Heart left ventricle (tissue), 16 donors: ENCODE measurements at places on chromosomes 7 and 10.

DNA sequence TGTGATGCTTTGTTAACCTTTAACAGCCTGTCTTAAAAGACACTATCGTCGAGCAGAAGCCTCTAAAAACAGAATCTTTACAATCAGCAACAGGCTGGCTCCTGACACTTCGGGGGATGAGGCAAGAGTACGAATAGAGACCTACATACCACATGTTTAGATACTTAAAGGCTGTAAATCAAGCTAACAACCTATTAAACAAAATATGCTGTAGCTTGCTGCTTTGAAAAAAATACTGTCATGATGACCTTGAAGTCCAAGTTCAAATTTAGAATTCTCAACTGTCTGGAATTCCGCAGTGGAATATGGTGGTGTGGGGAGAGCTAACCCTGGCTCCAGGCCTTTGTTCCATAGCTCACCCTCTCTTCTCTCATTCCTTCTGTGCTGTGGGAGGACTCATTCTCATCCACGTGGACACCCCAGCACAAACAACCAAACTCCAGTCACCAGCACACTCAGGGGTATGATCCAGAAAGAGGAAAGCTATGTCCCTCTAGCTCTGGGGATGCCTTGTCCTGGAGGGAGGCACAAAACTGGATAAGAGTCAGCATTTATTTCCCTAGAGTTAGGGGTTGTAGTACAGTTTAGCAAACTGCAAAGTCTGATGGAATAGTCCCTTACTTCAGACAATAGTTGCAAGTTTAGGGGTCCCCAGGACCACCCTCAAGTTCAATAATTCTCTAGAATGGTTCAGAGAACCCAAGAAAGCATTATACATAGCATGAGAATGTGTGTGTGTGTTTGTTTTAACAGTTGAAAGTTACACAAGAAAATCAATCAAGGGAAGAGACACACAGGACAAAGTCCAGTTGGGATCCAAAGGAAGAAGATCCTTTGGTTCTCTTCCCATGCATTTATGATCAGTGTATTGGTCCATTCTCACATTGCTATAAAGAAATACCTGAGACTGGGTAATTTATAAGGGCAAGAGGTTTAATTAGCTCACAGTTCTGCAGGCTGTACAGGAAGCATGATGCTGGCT is 196.1 kb upstream of the SVIL start:
- no peak for DNase-seq

DNA sequence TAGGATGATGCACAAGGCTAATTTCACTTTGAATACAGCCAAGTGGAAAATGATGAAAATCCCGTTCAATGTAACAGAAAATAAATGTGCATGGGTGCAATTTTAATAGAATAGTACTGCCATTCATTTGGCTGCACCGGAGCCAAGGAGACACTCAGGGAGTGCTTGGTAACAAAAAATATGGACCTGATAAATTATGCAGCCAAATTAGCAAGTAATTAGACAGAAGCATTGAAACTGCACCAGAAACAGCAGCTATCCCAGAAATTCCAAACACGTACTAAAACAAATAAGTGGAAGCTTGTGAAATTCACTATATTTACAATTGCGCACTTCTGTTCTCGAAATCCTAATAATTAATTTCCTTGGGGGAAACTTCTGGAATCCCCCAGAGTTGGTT is 31.5 kb downstream of the ST8SIA6 start:
- DNase-seq: no peak

GRCh38 chr7:7178081-7178480 is 4.3 kb upstream of the C1GALT1 start:
- no peak for DNase-seq

DNA sequence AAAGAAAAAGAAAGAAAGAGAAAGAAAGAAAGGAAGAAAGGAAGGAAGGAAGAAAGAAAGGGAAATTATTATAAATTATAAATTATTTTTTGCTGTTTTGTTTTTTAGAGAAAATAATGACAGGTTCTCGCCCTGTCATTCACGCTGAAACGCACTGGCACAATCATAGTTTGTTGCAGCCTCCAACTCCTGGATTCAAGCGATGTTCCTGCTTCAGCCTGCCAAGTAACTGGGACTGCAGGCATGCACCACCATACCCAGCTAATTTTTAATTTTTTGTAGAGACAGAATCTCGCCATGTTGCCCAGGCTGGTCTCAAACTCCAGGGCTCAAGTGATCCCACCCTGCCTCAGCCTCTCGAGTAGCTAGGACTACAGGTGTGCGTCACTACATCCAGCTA is 21.6 kb downstream of the MMD2 start:
- DNase-seq: no peak

DNA sequence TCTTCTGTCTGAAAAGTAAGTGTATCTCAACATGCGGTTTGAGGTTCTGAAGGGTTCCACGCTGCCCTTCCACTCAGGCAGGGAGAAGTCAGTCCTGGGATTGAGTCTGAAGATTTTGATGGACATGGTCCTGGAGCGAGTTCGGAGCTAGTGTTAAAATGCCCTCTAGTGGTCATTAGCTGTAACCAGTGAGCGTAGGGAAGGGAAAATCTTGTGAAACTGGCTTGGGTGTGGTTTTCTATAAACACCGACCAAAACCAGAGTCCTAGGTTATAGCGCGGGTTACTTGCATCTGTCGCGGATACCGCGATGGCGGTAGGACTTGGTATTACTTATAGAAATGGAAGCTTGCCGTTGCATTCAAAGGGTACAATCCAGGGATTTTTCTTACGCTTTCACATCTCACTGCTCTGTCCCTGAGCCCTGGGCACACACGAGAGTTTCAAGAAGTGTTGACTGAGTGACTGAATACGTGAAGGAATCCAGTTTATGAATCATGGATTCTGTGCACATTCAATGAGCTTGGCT is 348.2 kb upstream of the C7orf33 start:
- no peak for DNase-seq

DNA sequence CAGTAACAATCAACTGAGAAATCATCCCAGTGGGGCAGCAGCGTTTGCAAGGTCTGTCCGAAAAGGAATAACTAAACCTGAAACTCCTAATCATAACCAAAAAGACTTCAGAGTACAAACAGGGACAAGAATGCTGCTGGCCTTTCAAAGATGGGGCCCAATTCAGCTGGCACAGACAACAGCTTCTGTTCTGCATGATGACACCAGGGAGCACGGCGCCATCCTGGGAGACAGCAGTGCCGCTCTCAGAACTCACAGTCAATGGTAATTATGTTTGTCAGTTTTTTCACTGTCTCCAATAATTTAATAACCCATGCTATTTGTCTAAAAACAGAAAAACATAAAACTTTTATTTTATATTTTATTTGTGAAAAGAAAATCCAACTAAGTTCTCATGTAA is 90.0 kb downstream of the LARP4B start:
- no peak for DNase-seq

DNA sequence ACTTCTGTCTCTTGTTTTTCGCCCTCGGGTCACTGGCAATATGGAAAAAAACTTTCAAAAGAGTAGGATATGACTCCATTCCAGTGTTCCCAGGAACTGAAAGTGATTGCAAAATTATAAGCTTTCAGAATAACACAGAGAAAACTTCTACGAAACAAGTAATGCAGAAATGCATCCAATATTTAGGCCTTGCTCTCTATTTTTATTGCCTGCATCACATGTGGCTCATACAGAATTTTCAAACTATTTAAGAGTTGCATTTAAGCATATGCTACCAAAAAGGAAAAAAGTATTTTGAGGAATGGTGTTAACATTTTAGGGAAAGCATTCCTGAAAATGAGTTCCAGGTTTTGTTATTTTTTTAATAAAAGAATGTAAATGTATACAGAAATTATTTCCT is 228.0 kb downstream of the CACNB2 start:
- no peak for DNase-seq

- peak; percentile 43 for DNase-seq
Measured at GRCh38 chr10:92688927-92689662, 660 bp upstream of the HHEX start.

DNA sequence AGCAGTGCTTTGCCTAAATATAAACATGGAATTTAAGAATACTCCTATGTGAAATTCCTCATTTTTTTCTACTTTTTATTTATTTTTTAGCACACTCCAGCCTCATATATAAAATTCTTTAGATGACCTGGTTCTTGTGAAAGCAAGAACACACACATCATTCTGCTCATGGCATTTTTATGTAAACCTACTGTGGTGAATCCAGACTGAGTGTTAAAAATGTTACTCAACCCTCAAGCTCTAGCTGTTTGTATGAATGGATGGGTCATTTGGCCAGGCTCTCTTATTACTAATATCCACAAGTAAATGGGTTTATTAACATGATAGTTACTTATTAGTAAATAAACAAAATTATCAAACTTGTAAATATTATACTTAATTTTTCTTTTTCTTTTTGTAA is 551.7 kb upstream of the LRRN3 start:
- DNase-seq: no peak

- DNase-seq: no peak
Measured at GRCh38 chr10:9848981-9849380, 1168.7 kb upstream of the CELF2 start.
